Right renal cortex interstitium (tissue), 3 donors: ENCODE measurements at places on chromosomes 7 and 10.

DNA sequence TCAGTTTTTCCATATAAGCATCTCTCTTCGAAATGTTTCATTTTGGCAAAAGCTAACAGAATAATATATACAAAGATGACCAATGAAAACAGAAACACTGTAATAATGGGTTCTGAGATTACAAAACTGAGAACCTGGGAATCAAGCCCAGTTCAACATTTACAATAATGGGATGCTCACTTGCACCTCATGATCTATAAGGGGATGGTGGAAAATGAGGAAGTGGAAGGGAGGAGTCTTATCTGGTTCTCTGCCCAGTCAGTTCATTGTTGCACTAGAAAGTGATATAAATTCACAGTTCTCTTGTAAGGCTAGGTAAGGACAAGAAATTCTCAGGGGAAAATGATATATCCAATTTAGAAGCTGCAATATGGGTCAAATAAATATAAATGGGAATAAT lies 31.7 kb upstream of the RHOBTB1 start:
- no peak for DNase-seq

DNA sequence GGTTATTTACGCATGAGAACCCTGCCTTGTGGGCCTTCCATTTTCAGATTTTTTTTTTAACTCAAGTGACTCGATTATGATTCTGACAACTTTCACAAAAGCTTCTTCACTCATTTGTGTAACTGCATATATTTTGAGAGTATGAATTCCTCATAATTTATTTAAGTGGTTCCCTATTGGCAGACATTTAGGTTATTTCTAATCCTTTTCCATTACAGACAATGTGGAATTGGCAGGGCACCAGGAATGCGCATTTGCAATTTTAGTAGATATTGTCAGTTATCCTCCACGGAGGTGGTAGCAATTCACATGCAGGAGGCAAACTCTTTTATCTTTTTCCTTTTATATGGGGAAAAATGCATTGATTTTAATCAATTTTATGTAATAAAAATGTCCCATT lies 2.5 kb downstream of the TMEM176B start:
- DNase-seq = no peak

DNA sequence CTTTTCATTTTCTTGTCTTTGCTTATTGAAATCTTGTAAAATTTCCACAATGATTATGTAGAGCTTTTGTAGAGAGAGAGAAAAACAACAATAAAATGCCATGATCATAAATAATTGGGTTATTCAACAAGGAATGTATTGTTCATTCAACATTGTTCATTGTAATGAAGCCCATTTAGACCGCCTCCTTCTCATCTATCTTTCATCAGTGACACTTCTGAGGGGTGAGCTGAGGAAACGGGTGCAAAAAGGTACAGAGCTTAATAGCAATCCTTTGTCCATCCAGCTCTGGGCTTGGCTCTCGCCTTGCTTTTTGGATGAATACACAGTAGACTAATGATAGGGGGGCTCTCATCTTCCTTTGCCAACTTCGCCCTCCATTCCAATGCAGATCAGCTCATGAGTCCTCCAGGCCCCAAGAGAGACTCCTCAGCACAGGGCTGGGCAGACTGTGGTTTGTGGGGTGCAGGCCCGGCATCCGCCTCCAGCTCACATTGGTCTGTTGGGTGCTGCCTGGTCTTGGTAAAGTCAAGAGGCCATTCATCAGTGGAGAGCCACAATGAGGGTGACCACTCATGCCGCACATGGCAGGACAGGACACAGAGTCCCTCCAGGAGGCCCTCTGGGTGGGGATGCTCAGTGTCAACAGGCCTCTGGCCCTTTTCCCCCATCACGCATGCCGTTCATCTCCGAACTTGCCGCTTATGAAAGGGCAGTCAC lies 17.9 kb upstream of the PPA1 start:
- no peak for DNase-seq

GRCh38 chr10:112580267-112580666 lies 133.3 kb downstream of the VTI1A start:
- DNase-seq = no peak
